Neural progenitor cell (in vitro differentiated cells): ENCODE measurements at places on chromosomes 5 and 9. TPM values are rescaled to one million over a fixed set of nuclear protein-coding genes. Genes with fewer than 3 reads are reported as not detected.

GRCh38 chr5:149117970-149118369 is 23.3 kb upstream of the ABLIM3 start:
- DNase-seq = no peak

DNA sequence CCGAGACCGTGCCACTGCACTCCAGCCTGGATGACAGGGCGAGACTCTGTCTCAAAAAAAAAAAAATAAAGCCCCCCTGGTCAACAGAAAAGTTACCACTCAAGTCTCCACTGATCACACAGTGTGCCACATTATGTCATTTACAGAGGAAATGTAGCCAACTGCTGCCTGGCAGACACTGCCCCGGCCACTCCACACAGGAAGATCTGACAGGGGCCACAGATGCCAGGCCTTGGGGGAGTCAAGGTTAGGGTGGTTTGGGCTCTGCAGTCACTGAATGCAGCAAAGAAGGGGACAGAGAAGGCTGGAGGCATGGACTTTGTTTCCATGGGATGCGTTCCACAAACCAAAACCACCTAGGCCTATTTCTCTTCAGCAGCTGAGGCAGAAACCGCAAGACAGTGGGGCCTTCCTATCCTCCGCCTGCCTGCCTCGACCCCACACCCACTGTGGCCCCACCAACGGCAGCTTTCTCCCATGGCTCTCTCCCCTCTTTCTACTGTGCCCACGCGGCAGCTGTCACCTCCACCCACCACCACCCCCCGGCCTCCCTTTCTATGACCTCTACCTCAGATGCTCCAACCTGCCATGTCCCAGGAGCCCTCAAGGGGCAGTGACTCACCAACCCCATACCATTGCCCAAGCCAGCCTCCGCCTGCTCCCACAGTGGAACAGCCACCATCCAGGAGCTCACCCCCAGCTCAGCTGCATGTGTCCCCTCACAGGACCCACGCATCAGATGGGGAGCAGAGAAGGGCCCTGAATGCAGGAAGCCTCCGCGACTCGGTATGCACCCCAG is 12.4 kb downstream of the IPPK start:
- DNase-seq = no peak

DNA sequence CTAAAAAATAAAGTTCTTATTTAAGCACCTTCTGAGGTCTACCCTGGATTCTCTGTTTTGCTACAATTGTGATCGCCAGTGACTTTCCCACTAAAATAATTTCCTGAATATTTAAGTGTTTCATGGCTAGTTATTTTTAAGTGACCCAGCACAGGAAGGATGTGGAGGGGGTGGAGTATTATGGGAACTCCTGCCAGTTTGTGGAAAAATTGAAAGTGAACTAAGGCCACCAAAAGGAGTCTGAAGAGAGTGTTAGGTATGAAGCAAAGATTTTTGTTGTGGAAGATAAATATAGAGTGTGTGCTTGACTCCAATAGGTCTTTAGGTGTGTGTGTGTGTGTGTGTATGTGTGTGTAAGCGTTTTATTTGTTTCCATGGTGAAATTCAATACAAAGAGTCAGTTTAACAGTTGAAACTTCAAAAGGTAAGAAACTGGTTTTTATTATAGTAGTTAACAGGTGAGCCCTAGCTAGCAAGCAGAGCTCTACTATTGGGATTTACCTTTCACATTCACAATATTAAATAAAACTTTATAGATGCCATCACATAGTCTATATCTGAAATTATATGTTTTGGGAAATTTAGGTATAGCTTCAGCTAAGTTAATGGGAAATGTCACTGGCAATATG is 25.6 kb downstream of the RASGRF2 start:
- no peak for DNase-seq

- peak; percentile 35 for DNase-seq
Observed at GRCh38 chr5:36874465-36874864, 2.1 kb upstream of the NIPBL start.

DNA sequence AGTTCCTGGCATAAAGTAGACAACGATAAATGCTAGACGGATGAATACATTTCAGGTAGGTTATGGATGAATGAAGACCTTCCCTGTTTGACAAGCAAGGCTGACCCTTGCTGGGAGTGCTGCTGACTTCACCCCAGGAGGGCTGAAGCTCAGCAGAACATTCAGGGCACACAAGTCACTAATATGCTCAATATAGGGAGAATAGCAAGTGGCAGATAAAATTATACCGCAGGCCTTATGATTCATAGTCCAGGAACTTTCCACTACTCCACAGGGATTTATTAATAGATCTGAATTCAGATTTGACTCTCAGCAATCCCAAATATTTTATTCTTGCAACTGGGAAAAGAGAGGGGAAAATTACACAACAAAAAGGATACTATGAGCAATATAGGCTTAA is 38.2 kb upstream of the GRAMD2B start:
- DNase-seq = no peak

DNA sequence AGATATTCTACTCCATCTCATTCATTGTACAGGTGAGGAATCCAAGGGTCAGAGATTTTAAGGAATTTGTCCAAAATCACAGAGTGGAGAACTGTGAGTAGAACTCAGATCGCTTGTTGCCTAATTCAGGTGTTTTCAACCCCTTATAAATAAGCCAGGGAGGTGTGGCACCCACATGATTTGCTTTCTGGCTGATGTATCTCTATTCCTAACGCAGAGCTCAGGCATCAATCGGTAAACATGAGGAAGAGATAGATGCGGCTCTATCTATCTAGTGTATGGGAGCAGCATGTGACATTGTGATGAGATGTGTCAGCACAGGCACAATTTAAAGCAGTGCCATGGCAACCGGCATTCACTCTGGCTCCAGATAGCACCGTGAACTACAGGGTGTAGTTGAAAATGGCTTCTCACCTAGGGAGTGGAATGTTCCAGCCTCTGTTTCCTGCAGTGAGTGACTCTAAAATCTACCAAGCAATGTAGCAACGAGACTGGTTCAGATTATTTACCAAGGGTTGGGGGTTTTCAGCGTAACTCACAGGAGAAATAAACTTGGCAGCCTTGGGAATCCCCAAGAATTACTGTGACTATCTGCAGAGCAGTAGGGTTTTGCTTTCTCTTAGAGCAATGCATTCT is 53.4 kb upstream of the SUB1 start:
- DNase-seq = no peak

- peak; percentile 73 for DNase-seq
Observed at GRCh38 chr5:84249918-84250630, 134.6 kb downstream of the EDIL3 start.

GRCh38 chr9:36151316-36152210 is 15.0 kb downstream of the GLIPR2 start:
- no peak for DNase-seq

- DNase-seq = no peak
Observed at GRCh38 chr5:139025651-139026050, 150.5 kb upstream of the LRRTM2 start.

GRCh38 chr5:134370311-134370870 is 978 bp upstream of the UBE2B start:
- no peak for DNase-seq

- DNase-seq = peak; percentile 73
Observed at GRCh38 chr5:150523472-150524350, 15.8 kb downstream of the NDST1 start.

DNA sequence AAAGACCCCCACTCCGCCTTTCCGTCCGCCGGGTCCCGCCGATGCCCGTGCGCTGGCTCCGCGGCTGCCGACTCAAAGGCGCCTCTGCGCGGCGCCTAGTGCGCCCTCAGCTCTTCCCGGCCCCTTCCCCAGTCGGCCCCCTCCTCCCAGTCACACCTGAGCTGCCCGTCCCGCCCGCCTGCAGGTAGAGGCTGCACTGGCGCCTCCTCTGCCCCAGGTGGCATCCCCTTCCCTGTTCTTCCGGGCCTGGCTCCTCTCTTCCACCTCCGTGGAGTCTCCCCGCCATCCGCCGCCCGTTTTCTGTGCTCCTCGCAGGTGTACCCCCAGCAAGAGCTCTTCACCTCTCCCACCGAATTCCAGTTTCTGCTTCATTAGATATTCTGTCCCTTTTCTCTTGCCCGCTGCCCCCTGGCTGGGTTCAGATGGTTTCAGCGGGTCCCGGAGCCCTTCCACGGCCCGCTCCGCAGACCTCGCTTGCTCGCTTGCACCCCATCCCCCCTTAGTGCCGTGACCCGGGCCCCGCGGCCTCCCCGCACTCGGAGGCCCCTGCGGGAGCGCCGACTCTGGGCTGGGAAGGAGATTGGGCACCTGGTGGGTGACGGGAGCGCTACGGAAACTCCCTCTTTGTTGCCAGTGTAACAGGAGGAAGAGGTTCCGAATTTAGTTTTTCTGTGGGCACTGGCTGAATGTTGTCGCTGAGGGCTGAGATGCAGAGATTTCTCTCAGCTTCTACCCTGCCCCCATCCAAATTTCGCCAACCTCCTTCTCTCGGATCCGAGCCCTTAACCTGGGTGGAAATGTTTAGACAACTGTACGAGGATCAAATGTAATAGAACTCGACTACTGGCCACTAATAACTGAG is 809 bp downstream of the SLC44A1 start:
- DNase-seq = peak; percentile 53

DNA sequence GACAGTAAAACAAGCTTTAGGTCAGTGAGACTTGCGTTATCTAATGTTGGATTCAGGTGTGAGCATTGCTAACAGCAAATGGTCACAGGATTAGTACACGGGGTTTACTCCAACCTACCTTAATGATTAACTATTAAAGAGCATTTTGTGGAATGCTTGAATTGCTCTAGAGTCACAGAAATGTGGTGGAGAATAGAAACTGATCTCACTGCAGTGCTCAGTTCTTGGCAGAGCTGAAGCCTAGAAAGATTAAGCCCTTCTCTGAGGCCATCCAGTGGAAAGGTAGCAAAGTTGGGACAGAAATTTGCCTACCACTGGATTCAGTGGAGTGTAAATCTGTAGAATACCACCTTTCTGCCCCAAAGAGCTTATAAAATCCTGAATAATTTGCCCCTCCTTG is 60.9 kb downstream of the ICE1 start:
- DNase-seq = no peak

- DNase-seq = no peak
Observed at GRCh38 chr9:4902135-4902475, 83.0 kb upstream of the JAK2 start.

GRCh38 chr9:38641985-38642864 is 21.8 kb upstream of the ANKRD18A start:
- peak; percentile 58 for DNase-seq

The ISL1 gene
- total RNA-seq = not detected in 2 replicates

The CCDC183 gene
- total RNA-seq = 0.84 and 2.1 TPM in 2 replicates

The HCN1 gene
- 0.03 TPM in 1 of 2 replicates, not detected in the other for total RNA-seq

The NIPSNAP3A gene
- total RNA-seq = 31.9 and 55.3 TPM in 2 replicates

The ADAMTS16 gene
- 3.9 and 4.1 TPM in 2 replicates for total RNA-seq

The SLC23A1 gene
- total RNA-seq = not detected in 2 replicates

The INSL6 gene
- not detected in 2 replicates for total RNA-seq
